Retina (tissue), 1 donor: ENCODE measurements at places on chromosomes 5 and 9.
A peak's percentile ranks its signal among the peaks of the same experiment; 100 is the strongest.

GRCh38 chr9:128595471-128595870 lies 43.1 kb downstream of the SPTAN1 start:
- no peak for DNase-seq

GRCh38 chr9:37035648-37036370 lies 1.7 kb upstream of the PAX5 start:
- DNase-seq: peak; percentile 91

DNA sequence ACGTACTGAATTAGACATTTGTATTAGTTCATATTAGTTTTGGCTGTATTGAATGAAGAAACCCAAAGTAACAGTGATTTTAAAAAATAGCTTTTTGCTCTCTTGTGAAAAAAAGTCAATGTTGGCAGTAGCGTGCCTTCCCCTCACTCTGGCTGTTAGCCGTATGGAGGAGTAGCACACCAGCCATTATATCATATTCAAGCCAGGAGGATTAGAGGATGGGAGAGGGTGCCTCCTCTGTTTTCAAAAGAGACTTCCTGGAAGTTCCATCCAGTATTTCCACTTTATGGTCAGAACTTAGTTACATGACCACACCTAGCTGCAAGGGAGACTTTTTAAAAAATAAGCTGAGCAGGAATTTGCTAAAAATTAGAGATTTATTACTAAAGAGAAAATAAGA lies 41.2 kb downstream of the GPR21 start:
- DNase-seq: no peak

DNA sequence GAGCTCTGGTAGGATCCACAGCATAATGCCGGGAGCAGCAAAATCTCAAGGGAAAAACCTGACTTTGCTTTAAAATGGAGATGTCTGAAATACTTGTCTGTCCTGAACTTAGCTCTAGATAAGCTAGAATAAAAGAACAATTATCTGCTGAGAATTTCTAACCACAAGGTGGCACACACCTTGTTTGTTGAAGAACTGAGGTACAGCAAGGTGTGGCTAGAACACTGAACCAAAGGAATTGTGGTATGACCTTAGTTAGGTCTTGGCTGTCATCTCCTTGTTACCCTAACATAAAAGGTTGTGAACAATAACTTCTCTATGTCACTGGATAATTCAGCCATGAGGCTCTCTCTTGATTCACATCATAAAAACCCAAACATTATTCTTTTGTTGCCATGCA lies 72.3 kb upstream of the ANXA1 start:
- no peak for DNase-seq
